ENCODE measurements at places on chromosomes 1 and 21.

GRCh38 chr1:92399076-92399475, 87.6 kb downstream of the GFI1 start:
- DNase-seq = no peak

DNA sequence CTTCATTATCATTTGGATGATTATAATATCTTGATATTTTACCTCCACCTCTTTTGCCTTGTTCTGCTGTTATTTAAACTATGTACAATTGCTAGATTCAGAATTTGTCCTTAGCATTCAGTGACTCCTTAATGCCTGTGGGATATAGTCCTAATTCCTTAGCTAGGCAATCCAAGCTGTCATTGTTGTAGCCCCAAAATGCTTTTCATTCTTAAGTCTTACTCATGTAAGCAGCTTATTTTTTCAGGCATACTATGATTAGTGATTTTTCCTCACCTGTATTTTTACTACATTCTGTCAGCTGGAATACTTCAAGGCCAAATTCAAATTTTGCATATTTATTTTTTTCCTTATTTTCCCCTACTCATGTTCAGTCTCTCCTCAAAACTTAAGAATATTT, 13.4 kb downstream of the PKN2 start:
- no peak for DNase-seq

- no peak for DNase-seq
These were observed 486.2 kb upstream of the VAMP3 start for GRCh38 chr1:7284839-7285435.

- no peak for DNase-seq
These were observed 12.4 kb downstream of the NRIP1 start for GRCh38 chr21:15052459-15052763.

DNA sequence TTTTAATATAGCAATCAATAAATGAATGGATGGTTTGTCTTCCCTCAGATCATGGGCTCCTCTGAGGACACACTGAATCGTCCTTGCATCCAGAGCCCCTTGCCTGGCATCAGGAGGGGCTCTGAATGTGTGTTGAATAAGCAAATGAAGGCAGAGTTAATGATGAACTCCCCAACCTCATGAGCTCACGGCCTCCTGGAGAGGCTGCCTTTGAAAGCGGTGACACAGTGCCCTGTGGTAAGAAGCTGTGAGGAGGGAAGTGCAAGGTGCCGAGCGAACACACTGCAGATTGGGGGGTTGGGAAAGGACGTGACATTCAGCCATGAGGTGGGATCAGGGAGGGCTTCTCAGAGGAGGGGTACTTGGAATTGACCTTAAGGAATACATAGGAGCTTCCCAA, 3.2 kb upstream of the PARS2 start:
- no peak for DNase-seq

GRCh38 chr1:14964711-14965055, 188.9 kb upstream of the TMEM51 start:
- no peak for DNase-seq

- no peak for DNase-seq
These were observed 153.2 kb downstream of the PIK3R3 start for GRCh38 chr1:45979074-45979777.

GRCh38 chr1:154448331-154448811, 43.2 kb downstream of the IL6R start:
- no peak for DNase-seq

All from activated CD4-positive, alpha-beta T cell treated with anti-CD3 and anti-CD28 coated beads, Interleukin-2, amount 50 U/mL, for 24 hours (primary cell).